Activated CD4-positive, alpha-beta T cell treated with anti-CD3 and anti-CD28 coated beads for 4 hours (primary cell): ENCODE measurements at places on chromosomes 2 and 18.

- DNase-seq: no peak
Observed at GRCh38 chr2:220619525-220620220, 952.4 kb downstream of the EPHA4 start.

GRCh38 chr2:80169811-80170594, 134.5 kb downstream of the LRRTM1 start:
- DNase-seq: no peak

GRCh38 chr18:68833756-68834155, 35.9 kb downstream of the CCDC102B start:
- DNase-seq: no peak

GRCh38 chr2:26384183-26384582, 17.5 kb upstream of the DRC1 start:
- no peak for DNase-seq

GRCh38 chr2:22449696-22450095, 935.3 kb upstream of the KLHL29 start:
- DNase-seq: no peak

GRCh38 chr2:160310118-160310828, 110.2 kb upstream of the ITGB6 start:
- no peak for DNase-seq
